Myocyte (in vitro differentiated cells): ENCODE measurements at places on chromosomes 13 and 19.
A peak's percentile ranks its signal among the peaks of the same experiment; 100 is the strongest.

- no peak for DNase-seq
These were observed 6.0 kb downstream of the SSC5D start for GRCh38 chr19:55494172-55494761.

- DNase-seq = no peak
These were observed 63.4 kb downstream of the TEX29 start for GRCh38 chr13:111383591-111384440.

- no peak for DNase-seq
These were observed 6.8 kb upstream of the MRPS31 start for GRCh38 chr13:40777809-40778175.

GRCh38 chr19:41937525-41938468 lies 9.5 kb upstream of the ERFL start:
- no peak for DNase-seq

GRCh38 chr13:110942248-110942981 lies 27.5 kb upstream of the ANKRD10 start:
- DNase-seq = peak; percentile 79
